ENCODE measurements at places on chromosomes 5 and 9.
A peak's percentile ranks its signal among the peaks of the same experiment; 100 is the strongest.

- DNase-seq = peak; percentile 60
These were observed 31.1 kb downstream of the TRIO start for GRCh38 chr5:14174230-14174636.

DNA sequence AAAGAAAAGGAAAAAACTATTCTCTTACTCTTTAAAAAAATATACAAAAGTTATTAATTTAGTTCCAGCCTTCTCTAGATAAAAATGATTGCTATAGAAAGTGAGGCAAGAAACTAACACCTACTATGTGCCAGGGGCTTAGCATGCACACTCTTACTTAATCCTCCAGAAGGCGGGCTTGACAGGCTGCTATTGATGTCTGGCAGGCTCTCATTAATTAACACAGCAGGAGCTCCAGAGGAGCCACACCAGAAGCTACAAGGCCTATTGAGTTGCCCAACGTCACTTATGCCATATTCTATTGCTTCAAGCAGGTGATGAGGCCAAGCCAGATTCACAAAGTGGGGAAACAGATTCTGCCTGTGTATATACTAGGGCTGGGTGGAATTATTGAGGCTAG lies 54.6 kb upstream of the CLINT1 start:
- DNase-seq = no peak

DNA sequence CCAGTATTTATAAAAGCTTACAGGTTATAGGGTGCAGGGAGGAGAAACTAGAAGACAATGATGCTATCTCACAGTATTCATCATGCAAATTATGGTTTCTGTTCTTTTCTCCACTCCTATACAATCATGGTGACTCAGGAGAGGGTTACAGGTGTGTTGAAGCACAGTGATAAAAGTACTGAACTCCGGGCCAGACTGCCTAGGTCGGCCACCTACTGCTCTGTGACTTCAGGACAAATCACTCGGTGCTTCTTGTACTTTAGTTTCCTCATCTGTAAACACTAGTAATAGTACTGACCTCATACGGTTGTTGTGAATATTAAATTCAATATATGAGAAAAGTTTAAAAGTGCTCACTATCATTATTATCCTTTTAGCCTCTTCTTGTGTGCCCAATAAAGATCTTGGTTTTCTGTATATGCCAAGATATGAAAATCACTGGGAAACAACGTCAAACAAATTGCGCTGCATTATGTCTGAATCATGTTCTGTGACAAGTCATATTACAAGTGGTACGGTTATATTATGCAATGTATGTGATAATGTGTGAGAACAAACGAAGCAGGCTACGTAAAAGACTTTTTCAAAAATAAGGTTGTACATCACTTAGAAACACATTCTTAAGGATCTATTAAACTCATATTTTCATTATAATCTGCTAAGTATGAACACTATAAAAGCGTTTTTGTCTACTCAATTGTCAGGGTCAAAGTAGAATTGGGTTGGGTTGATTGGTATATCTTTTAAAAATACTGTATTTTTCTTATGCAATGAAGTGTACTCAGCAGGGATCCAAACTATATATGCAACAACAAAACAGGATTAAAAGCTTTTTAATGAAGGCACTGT lies 153.3 kb downstream of the EFNA5 start:
- no peak for DNase-seq

GRCh38 chr5:50302815-50303490 lies 138.1 kb downstream of the EMB start:
- peak; percentile 90 for DNase-seq

All from LHCN-M2 (cell line).